ENCODE measurements at places on chromosomes 4 and X. TPM values are rescaled to one million over a fixed set of nuclear protein-coding genes. Genes with fewer than 3 reads are reported as not detected.

GRCh38 chr4:114654592-114654991 is 56.0 kb downstream of the UGT8 start:
- no peak for DNase-seq

GRCh38 chrX:69951753-69952152 is 98.0 kb downstream of the AWAT2 start:
- no peak for DNase-seq

DNA sequence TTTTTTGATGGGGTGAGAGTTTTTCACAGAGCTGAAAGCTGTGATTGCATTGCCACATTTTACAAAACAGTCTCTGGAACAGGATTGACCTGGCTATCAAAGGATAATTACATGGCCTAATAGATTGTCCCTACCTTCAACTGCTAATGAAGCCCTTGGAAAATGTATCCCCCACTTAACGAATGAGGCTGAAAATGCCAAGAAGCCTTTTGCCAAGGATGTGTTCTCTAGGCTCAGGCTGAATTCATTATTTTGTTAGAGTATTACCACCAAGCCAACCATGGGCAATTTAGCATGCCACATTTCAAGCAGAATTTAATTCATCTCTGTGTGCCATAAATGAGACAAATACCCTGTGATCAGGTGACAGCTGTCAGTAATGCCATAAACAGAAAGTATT is 35.5 kb downstream of the SHROOM3 start:
- no peak for DNase-seq

- DNase-seq = no peak
Measured at GRCh38 chr4:162241857-162242256, 78.1 kb upstream of the FSTL5 start.

- DNase-seq = no peak
Measured at GRCh38 chr4:80507507-80507906, 172.0 kb downstream of the CFAP299 start.

DNA sequence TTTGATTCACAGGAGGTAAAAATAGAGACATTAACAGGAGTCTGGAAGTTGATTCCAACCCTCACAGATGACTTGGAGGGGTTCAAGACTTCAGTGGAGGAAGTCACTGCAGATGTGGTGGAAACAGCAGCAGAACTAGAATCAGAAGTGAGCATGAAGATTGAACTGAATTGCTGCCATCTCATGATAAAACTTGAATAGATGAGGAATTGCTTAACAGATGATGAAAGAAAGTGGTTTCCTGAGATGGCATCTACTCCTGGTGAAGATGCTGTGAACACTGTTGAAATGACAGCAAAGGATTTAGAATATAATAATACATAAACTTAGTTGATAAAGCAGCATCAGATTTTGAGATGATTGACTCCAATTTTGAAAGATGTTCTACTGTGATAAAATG is 76.5 kb downstream of the RELL1 start:
- no peak for DNase-seq

DNA sequence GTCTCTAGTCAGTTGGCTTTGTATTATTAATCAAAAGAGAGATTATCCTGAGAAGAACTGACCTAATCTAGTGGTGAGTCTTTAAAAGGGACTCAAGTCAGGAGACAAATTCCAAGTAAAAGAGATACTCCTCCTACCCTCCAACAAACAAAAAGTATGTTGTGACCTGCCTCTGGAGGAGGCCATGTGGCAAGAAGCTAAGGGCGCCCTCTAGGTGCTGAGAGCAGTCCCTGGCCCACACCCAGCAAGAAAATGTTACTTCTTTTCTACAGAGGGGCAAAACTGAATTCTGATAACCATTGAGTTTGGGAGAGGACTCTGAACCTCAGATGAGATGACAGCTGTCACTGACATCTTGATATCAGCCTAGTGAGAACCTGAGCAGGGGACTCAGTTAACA is 953.6 kb upstream of the AGA start:
- DNase-seq = no peak

- no peak for DNase-seq
Measured at GRCh38 chrX:22748093-22748999, 251.4 kb upstream of the DDX53 start.

The COL25A1 gene
- total RNA-seq = 0.37 TPM

The TRIM60 gene
- total RNA-seq = not detected

The SPANXN3 gene
- not detected for total RNA-seq

The GAGE13 gene
- not detected for total RNA-seq

The CT45A2 gene
- total RNA-seq = not detected

The ZGRF1 gene
- total RNA-seq = 2.0 TPM
